Stomach (tissue), 19 donors: ENCODE measurements at places on chromosomes 7 and 10. TPM values are rescaled to one million over a fixed set of nuclear protein-coding genes. Genes with fewer than 3 reads are reported as not detected.

GRCh38 chr10:28627102-28627501, 50.2 kb upstream of the BAMBI start:
- no peaks in the 10 kb centered on the region for H3K4me1 ChIP-seq
- H3K27me3 ChIP-seq, result no peaks in the 10 kb centered on the region
- H3K4me3 ChIP-seq, result no peak overlapping the region

GRCh38 chr7:25559581-25560367, 331.5 kb upstream of the NPVF start:
- DNase-seq, result no peak
- H3K27me3 ChIP-seq, result no peaks in the 10 kb centered on the region
- H3K27ac ChIP-seq, result no peak overlapping the region

Gene LRMDA
- 1.3 TPM for total RNA-seq

Gene ATOH7
- not detected for total RNA-seq
